ENCODE measurements at places on chromosomes 6 and 20.

- DNase-seq: no peak
Observed at GRCh38 chr6:153373869-153374268, 242.8 kb upstream of the RGS17 start.

- DNase-seq: no peak
Observed at GRCh38 chr6:136201732-136202131, 48.4 kb downstream of the MTFR2 start.

DNA sequence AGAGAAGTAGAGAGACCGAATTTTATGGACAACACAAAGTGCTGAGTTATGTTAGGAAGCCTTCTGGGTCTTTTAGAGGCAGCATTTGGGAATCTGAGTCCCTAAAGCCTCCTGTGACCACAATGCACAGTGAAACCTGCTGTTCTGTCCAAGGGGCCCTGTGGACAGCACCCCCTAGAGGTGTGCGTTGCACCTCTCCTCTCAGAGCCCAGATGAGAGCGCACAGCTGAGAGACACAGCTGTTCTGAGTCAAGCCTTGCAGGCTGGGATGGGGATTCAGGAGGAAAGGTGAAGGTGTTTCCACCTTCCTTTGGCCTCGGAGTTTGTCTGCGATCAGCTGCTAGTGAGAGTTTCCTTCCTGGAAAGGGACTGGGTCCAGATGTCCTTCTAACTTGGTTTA, 13.0 kb downstream of the PCK1 start:
- no peak for DNase-seq

DNA sequence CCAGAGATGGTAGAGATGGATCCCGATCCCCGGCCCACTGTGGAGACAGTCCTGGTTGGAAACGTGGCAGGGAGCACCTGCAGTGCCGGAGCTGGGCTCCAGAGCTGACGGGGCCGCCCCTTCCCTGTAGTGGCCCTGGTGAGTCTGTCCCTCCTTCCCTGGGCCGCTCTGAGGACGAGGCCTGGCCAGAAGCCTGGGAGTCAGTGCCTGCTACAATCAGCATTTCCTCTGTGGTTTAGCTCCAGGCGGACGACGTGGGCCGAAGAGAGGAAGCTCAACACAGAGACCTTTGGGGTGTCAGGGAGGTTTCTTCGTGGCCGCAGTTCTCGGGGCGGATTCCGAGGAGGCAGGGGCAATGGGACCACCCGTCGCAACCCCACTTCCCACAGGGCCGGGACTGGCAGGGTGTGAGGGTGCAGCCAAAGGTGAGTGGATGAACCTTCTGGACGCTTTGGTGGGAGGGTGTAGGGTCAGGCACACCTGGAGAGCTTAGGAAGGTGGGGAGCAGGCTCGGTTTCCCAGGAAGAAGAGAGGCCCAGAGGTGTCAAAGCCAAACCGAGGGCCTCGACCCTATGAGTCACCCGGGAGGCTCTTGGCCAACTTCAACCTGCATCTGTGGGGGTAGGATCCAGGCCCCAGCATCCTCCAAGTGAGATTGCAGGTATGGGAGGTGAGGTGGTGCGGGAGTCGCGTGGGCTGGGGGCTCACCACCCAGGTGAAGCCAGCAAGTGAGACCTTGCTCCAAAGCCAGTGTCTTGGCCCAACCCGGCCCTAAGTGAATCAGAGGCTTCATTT, 9.9 kb downstream of the PSMA7 start:
- no peak for DNase-seq

- DNase-seq: no peak
Observed at GRCh38 chr20:36773107-36773596, 411 bp downstream of the DSN1 start.

DNA sequence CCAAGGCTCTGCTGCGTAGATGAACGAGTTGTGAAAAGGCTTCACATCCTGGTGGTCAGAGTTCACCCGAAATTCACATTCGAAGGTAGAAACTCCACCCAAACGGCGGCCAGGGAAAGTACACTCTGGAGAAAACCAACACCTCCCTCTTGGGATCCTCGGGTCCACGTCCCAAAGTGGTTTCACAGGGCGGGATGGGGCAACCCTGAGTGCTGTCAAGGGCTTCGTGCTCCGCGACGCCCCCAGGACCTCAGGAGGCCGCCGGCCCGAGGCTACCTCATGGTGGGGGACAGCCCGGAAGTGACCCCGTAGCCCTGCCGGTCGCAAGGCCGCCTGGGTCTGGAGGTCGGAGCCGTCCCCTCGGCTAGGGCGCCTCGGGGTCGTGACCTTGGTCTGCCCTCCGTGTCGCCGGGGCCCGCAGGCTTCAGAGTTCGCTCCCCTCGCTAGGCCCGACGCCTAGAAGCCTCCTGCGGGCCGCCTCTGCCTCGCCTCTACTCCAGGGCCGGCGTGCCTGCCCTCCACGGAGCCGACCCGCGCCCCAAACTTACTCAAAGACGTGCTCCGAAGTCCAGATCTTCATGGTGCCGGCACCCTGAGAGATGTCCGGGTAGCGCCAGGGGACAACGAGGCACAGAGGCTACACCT, at the start of gene PRELID3B:
Gene PRELID3B, minus strand, starts transcription at position 636 of the 645 bp plus-strand sequence. Its CDS starts 56 bp downstream, at position 580.
- no peak for DNase-seq

GRCh38 chr6:152815230-152815872, 64.8 kb downstream of the VIP start:
- no peak for DNase-seq

DNA sequence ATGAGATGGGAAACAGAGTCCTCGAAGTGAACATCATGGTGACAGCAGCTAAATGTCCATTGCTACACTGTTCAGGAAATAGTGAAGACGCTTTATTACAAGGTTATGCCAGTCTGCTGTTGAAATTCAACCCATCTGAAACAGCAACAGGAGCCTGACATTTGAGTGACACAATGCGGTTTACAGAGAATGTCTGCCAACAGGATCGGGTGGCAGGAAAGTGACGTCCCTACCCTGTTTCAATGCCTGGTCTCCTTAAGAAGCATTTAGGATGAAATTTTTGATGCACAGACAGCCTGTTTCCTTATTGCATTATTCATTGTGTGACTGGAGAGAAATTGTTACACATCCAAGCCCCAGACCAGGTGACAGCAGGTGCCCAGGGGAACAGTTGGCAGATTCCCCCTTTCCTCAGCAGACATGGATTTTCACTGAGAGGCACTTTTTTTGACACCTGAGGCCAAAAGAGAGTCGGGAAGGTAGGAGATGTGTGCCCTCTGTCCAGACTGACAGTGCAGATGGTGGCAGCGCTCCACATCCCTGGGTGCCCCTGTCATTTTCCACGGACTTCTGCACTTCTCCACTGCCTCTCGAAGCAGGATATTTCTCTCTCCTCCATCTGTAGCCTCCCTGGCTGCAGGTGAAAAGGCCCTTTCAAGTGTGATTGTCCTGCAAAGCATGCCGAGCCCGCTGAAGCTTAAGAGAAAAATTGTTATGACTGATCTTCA, 87.9 kb downstream of the BFSP1 start:
- no peak for DNase-seq

DNA sequence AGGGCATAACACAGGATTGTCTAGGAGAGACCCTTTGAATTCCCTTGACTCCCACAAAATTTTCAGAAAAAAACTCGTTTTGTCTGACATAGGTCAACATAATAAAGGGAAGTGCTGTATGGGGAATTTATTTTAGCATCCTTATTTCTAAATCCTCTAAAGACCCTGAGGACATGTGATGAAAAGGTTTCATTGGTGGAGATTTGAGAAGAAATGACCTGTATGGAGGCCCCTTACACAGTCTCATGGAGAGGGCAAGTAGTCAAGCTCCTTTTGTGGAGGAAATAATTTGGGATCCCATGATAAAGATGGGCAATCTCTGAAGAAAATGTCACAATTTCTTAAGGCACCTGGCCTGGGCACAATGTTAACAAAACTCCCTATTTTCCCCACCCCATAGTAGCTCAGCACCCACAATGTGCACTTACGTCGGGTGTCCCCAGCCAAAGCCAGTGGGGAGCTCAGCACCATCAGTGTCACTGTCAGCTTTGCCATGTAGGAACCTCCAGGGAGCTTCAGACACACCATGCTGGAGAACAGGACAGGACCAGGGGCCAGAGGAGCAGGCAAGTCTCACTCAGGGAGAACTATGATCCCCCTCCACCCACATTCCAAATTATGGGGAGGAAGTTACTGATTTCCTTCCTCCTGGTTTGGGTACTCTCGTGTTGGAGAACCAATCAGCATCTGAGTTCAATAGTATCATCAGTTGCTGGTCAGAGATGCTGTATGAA, at the start of gene HLA-DRB5:
Gene HLA-DRB5, minus strand, starts transcription at position 591 of the 734 bp plus-strand sequence. Its CDS starts 63 bp downstream, at position 528.
- no peak for DNase-seq

GRCh38 chr20:25036331-25036936, 21.5 kb downstream of the ACSS1 start:
- no peak for DNase-seq

GRCh38 chr6:151240791-151241642, 1.2 kb downstream of the AKAP12 start:
- DNase-seq: no peak

DNA sequence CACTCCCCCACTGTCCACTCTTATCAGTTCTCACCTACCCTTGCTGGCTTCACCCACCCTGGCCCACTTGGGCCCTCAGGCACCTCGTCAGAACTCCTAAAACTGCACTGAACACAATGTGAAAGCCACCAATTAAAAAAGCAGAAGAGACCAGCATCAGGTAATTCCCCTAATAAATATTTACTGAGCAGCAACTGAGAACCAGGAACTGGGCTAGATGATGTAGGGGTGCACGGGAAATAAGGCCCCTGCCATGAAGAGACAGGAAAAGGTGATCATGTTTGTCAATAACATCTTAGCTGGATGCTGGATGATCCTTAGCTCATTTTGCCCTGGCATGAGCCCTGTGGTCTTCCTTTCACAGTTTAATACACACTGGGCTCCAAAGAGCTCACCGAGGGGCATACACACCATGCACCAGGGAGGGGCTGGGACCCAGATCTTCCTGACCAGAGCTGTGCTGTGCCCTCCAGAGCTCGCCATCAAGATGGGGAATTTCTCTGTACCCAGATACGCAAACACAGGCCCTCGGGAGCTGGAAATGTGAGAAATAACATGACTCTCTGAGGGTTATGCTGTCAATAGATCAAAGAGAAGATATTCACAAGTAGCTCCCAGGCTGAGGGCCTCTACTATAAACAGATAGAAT, 113.6 kb upstream of the SLC22A16 start:
- no peak for DNase-seq

GRCh38 chr6:126376682-126377081, 36.8 kb downstream of the CENPW start:
- DNase-seq: no peak

- DNase-seq: peak; percentile 73
Observed at GRCh38 chr6:108947114-108947854, 99.1 kb downstream of the ARMC2 start.

GRCh38 chr6:106178900-106179299, 92.8 kb downstream of the PRDM1 start:
- no peak for DNase-seq

- no peak for DNase-seq
Observed at GRCh38 chr20:48879612-48880245, 41.8 kb upstream of the ARFGEF2 start.

- DNase-seq: no peak
Observed at GRCh38 chr6:54094293-54094692, 16.9 kb upstream of the MLIP start.

GRCh38 chr6:113315879-113316278, 541.3 kb upstream of the MARCKS start:
- DNase-seq: no peak

DNA sequence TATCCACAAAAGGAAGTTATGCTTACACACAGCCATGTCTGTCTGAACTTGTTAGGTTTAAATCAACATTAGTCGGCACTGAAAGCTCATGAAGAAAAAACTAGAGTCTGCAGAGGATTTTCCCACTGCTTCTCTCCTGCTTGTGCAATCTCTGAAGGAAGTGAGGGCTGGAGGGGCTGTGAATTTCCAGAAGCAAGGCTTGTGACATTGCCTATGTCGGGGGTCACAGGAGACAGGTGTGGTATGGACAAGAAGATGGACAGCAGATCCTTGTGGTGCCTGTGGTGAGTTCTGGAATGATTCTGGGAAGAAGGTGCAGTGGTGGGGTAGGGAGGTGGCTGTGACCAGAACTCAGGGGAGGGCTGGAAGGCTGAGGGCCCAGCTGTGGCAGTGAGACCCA, 84.3 kb upstream of the TRAF3IP2 start:
- DNase-seq: no peak

DNA sequence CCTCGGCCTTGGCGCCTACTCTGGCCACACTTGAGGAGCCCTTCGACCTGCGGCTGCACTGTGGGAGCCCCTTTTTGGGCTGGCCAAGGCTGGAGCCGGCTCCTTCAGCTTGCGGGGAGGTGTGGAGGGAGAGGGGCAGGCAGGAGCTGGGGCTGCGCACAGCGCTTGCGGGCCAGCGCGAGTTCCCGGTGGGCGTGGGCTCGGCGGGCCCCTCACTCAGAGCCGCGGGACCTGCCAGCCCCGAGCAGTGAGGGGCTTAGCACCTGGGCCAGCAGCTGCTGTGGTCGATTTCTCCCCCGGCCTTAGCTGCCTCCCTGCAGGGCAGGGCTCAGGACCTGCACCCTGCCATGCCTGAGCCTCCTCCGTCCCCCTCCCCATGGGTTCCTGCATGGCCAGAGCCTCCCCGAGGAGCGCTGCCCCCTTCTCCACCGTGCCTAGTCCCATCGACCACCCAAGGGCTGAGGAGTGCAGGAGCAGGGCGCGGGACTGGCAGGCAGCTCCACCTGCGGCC, 136.8 kb downstream of the EPHA7 start:
- DNase-seq: no peak

DNA sequence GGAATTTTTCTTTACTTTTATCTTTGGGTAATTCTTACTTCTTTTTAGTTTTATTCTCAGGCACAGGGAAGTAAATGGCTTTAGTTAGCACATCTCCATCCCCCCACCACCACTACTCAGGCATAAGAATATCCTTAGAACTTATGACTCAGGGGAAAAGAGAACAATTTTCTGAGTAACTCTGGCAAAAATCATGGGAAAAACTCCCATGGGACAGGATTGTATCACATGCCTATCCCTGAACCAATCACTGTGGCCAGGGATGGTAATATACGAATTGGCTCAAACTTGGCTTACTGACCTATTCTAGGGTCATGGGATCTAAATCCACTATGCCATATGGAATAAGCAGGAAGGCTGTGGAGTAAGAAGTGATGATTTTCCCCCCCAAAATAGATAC, 339.1 kb downstream of the BTBD3 start:
- no peak for DNase-seq

DNA sequence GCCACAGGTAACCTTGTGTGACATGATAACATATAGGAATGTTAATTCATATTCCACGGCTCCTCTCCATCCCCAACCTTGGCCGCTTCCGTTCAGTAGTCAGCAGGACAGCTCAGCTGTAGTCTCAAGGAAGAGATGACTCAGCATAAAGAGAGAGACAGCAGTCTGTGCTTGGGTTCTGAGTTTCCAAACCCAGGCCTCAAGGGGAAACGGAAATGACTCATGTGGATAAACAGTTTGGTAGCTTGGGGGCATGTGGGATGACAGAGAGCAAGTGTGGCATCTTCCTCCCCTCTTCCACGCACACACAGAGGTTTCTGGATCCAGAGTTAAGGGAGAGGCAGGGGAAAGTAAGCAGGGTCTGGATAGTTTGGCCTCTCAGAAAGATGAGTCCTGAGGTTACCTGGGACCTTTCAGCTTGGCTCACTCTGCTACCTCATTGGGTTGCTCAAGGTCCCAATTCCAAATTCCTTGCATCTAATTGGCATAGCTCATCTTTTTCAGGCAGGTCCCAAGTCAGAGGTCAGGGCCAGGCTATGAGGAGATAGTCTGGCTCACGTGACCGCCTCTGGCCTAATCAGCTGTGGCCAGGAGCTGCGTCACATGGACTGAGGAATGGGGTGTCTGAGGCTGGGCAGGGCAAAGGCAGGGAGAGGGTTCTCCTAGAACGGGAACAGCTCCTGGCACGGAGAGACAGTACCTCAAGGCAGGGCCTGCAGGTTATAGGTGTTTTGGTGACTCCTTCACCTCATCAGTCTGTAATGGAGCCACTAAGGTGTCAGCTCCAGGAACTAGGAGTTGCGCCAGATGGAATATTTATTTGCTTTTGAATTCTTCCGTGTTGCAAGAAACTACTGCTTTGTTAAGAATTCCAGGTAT, 36.5 kb upstream of the MLN start:
- DNase-seq: peak; percentile 78
